ENCODE measurements at places on chromosomes 12 and 14.
A peak's percentile ranks its signal among the peaks of the same experiment; 100 is the strongest.

GRCh38 chr14:103745424-103745823, 29.8 kb downstream of the ZFYVE21 start:
- DNase-seq = no peak

- DNase-seq = no peak
These were observed 3.4 kb upstream of the OTUB2 start for GRCh38 chr14:94022532-94023411.

DNA sequence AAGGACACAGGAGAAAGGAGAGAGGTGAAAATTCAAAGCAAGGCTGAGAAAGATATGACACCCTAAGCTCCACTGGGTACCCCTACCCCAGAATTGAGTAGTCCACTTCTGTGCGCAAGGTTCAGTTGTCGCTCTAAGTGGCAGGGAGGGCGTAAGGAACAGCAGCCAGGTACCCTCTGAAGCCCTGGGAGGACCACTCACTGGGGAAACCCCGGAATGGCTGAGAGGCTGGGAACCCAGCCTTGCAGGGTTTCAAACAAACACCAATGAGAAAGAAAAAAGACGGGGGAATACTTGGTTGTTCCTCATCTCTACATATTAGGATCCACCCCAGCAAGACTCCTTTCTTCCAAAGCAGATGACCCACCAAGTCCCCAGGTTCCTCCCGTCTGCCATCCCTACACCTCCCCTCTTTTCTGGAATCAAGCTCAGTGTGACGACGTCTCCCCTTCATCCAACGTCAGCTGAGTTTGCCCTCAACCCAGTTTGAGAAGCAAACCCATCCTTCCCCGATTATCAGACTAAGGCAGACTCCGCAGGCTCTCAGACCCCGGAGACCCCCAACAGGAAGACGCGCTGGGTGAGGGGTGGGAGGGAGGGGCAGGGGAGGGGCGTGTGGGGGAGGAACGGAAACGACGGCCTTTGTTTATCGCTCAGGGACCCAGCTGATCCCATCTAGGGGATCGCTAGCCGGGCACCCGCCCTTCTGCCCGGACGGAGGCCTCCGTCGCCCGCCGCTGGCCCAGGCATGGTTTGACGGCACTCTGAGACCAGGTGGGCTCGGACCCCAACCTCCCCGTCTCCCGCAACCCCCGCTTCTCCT, 795 bp downstream of the LMBR1L start:
- no peak for DNase-seq

DNA sequence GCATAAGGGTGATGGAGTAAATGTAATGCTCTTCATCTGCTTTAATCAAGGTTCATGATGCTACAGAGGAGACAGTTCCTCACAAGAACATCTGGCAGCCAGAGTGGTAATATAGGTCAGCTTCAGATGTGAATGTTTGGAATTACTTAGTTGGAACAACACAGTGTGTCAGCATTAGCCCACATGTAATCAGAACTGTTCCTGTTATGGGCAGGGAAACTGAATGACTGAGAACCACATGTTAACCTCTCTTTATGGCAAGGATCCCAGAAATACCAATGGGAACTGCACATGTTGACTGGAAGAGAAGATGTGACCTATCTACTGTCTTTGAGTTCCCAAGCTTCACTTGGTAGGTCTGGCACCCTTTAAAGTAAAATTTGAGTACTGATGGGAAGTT, 390.1 kb upstream of the PDE3A start:
- no peak for DNase-seq

GRCh38 chr14:34498684-34499412, 36.8 kb upstream of the SPTSSA start:
- no peak for DNase-seq

- DNase-seq = no peak
These were observed 79.5 kb downstream of the ARMH4 start for GRCh38 chr14:58072288-58073071.

GRCh38 chr14:72692696-72693095, 201.2 kb downstream of the DPF3 start:
- DNase-seq = no peak

DNA sequence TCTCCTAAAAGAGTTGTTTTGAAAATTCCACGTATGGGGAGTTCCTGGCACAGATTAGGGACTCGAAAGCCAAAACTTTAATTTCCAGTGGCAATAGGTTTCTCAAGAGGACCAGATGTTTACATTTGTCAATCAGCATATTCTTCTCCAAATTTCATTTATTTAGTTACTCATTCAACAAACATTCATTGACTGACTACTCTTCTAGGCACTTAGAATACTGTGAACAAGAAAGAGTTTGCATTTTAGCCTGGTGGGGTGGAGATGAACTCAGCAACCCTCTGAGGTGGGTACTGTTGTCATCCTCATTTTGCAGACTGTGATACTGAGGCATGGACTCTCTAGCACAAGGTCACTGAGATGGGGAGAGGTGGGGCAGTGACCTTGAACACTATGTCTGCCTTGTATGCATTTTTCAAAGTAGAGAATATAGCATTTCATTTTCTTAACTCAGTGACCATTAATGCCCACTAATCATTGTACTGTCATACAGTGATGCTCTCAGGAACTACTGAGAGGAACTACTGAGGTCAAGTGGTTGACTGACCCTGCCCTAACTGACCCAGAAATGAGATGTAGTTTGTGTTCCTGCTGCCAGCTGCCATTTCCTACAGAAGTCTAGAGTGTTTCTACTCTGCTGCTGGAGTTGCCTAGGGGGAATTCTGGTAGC, 2.2 kb downstream of the L3HYPDH start:
- no peak for DNase-seq

GRCh38 chr12:30913323-30913722, 13.2 kb upstream of the TSPAN11 start:
- no peak for DNase-seq

- no peak for DNase-seq
These were observed 315.9 kb downstream of the NRXN3 start for GRCh38 chr14:78486081-78486480.

DNA sequence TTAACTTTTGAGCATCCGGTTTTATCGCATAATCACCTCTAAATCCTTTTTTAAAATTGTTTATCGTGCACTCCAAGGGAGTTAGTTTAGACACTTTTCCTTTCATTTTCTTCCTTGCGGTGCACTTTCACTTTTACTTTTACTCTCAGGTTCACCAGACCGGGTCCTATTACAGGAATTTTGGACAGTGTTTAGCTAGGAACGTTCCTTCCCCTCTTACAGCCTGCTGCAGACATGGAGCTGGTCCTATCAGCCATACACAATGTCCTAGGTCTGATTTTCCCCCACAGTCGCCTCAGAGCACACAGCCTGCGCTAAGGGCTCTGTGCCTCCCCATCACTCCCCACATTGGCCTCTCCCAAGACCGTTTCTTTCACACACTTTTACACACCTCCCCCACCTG, 103.9 kb downstream of the ALG10 start:
- no peak for DNase-seq

GRCh38 chr12:117367006-117367638, 5.7 kb upstream of the NOS1 start:
- DNase-seq = no peak

DNA sequence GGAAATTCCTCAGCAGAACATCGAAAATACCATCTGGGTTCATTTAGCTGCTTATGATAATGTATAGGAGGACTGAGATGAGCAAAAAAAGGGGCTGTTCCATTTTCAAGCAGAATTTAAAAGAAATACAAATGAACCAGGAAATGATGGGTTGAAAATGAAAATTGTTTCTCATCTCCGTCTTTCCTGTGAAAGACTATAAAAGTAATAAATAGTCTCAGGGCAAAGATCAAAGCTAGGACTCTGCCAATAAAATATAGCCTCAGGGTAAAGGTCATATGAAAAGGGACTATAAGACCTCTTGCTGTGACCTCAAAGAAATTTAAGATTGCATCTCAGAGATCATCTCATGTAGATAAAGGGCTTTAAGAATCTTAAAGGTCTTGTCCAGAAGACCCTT, 478.0 kb downstream of the BTG1 start:
- no peak for DNase-seq

GRCh38 chr14:61328626-61329262, 7.4 kb downstream of the PRKCH start:
- DNase-seq = no peak

GRCh38 chr14:64610049-64610746, 60.4 kb downstream of the PPP1R36 start:
- DNase-seq = no peak

GRCh38 chr12:48029491-48030172, 25.4 kb upstream of the COL2A1 start:
- no peak for DNase-seq

- DNase-seq = no peak
These were observed 87.4 kb downstream of the PIWIL1 start for GRCh38 chr12:130424858-130425697.

- DNase-seq = peak; percentile 25
These were observed 13.2 kb downstream of the PXN start for GRCh38 chr12:120252071-120252906.

DNA sequence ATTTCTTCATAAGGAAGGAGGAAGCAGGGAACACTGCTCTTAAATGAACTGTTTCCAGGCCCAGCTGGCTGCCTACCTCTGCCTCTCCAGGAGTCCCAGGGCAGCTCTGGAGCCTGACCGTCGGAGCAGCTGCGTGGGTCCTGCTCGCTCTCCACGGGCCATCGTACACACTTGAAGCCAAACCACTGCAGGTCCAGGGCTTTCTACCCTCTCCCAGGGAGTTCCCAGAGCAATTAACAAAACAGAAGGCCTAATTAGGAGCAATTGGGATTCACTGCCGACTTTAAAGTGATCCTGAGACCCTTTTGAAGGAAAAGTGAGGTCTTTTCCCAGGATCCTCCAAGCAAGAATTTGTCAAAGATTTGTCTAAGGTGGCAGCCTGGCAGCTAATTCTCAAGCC, 76.9 kb downstream of the OTX2 start:
- DNase-seq = no peak

DNA sequence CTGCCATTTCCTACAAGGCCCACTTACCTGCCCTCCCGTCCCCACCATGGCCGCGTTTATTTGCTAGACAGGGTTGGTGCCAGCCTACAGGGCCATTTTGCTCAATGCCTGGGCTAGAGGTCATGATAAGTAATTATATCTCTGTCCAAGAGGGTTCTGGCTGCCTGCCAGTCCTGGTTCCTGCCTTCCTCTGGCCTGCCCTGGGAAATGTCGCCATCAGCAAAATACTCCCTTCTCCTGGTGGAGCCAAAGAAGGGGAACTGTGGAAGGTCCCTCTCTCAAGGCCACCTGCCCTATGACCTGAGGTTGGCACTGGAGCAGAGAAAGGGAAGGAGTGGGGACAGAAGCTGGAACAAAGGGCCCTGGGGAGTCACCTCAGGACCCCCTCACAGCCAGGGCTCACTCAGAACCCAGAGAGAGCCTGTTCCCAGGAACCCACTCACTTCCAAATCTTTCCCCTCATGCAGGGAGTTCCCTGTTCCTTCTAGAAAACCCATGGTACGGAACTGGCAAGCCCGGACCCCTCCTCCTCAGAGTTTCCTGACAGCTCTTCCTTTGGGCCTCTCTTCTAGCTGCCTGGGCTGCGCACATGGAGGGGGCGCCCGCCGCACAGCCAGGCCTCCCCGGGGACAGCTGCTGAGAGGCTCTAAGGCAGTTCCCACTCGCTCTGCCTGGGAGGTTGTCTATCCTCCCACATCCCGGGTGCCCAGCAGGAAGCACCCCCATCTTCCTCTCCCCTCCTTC, 280.5 kb downstream of the DPF3 start:
- DNase-seq = no peak

DNA sequence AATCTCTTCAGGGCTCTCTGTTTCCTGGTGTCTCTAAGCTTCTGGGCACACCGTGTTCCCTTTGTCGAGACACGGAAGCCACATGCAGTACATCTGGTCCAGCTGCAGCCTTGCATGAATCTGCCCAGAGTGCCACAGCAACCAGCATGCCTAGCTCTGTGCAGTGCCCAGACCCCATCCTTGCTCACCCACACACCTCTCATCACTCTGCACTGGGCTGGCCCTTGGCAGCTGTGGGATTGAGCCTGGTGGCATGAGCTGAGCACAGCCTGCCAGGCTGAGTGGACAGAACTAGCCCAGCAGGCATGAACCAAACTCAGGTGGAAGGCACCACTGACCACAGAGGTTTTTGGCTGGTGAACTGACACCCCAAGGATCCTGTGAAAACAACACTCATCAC, 279.9 kb downstream of the ATXN7L3B start:
- DNase-seq = no peak

- DNase-seq = no peak
These were observed 115.7 kb downstream of the PTPRQ start for GRCh38 chr12:80559766-80560165.

GRCh38 chr12:111488271-111488670, 82.5 kb downstream of the SH2B3 start:
- no peak for DNase-seq

DNA sequence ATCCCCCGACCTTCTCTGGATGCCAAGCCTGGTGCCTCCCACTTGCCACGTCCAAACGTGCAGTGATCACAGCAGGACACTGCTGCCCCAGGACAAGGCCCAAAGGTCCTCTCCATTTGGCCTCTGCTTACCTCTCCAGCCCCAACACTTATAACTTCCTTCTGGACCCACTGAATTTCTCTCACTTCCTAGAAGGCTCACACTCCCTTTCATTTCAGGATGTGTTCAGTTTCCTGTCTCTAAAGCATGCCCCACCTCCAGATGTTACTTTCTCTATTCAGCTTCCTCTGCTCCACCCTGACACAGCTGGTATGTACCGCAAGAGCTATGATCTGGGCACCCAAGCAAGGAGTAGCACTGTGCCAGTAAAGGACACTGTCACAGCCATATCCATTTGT, 33.0 kb downstream of the CDKL1 start:
- no peak for DNase-seq

GRCh38 chr14:87122166-87122565, 870.8 kb downstream of the GALC start:
- DNase-seq = no peak

DNA sequence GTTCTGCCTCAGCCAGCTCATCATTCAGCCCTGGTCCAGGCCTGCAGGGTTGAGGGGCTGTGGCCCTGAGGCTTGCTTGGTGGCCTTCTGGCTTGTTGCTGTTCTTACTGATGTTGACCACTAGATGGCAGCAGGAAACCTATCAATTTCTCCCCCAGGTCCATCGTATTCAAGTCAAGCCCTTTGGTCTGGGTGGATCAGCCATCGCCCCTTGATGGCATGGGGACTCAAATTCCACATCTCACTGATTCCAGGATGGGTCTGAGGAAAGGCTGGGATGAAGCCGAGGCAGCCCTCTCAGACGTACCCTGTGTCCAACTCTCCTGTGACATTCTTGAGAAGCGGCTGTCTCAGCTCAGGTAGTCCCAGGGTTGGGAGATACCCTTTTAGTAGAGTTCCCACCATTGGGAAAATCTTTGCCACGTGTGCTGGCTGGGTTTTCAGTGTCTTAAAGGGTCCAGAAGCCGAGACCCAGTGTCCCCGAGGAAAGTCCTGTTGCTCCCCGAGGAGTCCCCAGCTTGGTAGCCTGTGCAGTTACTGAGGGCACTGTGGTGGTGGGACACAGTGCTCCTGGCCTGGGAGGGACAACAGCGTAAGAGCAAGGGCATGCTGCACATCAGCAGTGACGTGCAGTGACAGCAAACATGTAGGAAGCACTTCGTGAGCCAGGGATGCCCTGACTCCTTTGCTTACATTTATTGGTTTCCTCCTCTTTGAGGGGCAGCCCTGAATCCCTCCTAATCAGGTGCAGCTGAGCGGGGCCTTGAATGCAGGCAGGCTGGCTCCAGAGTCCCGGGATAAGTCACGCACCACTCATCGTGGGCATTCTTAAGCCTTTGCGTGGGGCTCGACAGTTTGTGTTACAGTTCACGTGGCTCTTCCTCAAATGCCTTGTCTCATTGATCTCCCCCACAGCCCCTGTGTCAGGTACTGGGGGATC, 58.6 kb downstream of the TSPAN9 start:
- DNase-seq = no peak

- no peak for DNase-seq
These were observed 15.0 kb upstream of the PPP1R13B start for GRCh38 chr14:103862393-103862782.

GRCh38 chr12:130715150-130715997, 725 bp downstream of the RIMBP2 start:
- DNase-seq = no peak

Measured in activated naive CD8-positive, alpha-beta T cell treated with anti-CD3 and anti-CD28 coated beads, Interleukin-2, amount 50 U/mL, for 16 hours (primary cell).